Panc1 (cell line): ENCODE measurements at places on chromosomes 3 and 15. TPM values are rescaled to one million over a fixed set of nuclear protein-coding genes. Genes with fewer than 3 reads are reported as not detected.

DNA sequence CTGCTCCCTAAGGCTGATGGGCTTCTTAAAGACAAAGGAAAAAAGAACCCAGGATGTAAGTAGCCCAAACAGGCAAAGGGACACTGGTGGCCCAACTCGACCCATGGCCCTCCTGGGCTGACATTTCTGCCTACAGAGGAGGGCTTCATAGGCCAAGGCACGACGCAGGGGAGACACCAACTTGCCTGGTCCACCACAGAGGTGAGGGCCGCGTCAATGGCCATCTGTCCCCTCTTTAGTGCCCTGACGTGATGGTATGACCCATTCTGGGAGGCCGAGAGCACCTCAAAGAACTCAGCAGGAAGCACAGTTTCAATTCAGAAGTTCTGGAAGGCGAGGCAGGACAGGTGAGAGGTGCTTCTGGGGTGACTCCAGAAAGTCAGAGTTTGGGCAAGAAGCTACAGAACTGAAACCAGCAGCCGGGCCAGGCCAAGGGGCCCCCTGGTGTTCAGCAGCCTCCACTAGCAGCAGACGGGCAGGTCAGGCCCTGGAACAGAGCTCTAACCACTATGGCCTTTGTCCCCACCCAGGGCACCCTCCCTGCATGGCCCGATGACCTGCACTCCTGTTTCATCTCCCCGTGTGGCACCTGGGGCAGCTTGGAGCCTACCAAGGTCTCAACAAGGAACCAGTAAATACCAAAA is 45.1 kb downstream of the HMCES start:
- no peak for DNase-seq

DNA sequence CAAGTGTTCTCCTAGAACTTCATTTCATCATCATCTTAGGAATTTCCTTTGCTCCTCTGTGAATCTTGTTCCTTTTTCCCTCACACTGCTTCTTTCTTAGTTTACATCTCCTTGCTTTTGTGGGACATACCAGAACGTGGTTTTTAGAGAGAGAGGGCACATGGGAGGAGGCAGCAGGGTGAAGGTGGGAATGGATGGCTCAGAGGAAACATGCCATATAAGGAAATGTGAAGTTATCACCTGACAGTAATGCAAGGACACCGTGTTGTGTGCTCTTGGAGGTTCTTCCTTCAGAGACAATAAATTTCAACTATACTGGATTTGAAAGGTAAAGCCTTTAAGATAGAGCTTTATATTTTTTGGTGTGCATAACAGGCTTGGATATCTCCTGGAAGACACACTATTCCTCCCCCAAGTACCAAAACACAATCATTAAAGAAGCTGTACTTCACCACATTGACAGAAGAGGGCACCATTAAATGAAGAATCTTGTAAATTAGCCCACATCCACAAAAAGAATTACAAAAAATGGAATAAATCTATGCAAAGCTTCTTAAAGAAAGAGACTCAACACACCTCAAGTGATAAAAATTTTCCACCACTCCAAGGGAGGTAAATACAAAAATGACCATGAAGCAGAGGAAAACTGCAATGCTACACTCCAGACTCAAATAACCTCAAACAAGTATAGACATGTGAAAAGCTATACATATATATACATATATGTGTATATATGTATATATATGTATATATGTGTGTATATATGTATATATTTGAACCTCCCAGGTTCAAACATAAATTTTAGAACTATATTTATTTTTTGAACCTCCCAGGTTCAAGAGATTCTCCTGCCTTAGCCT is 26.1 kb downstream of the RPL39L start:
- peak; percentile 32 for DNase-seq

DNA sequence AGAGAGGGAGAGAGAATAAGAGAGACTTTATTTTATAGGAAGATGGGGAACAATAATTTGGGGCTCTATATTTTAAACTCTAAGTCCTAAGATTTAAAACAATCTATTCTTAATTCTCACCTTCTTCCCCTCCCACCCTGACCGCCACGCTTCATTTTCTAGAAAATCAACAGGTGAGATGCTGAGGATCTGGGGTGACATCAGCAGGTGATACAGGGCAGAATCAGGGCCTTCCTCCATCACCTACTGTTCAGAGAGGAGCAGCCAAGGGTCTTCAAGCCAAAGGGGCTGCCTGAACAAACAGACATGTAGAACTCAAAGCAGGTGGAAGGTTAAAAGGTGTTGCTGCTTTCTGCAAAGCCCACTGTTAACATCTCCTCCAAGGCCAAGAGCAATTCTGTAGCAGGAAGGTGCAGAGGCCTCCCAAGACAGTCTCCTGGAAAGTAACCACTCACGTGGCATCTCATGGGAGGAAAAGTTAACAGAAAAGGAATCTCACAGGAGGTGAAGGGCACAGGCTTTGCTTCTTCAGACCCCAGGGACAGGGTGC is 183.6 kb upstream of the TLE3 start:
- no peak for DNase-seq

GRCh38 chr3:5811016-5811415 is 623.5 kb downstream of the EDEM1 start:
- no peak for DNase-seq

GRCh38 chr3:171133796-171134569 is 107.5 kb upstream of the SLC2A2 start:
- DNase-seq: no peak

- no peak for DNase-seq
Measured at GRCh38 chr3:177522051-177522450, 324.8 kb upstream of the TBL1XR1 start.

The AGBL1 gene
- total RNA-seq: not detected

The PROK2 gene
- not detected for total RNA-seq

The RTP1 gene
- not detected for total RNA-seq
